GM12891 (cell line): ENCODE measurements at places on chromosomes 7 and 10.

- DNase-seq, result no peak
Measured at GRCh38 chr10:73847031-73847430, 27.3 kb downstream of the CAMK2G start.

- DNase-seq, result no peak
Measured at GRCh38 chr10:1281405-1281782, 225.2 kb downstream of the WDR37 start.

DNA sequence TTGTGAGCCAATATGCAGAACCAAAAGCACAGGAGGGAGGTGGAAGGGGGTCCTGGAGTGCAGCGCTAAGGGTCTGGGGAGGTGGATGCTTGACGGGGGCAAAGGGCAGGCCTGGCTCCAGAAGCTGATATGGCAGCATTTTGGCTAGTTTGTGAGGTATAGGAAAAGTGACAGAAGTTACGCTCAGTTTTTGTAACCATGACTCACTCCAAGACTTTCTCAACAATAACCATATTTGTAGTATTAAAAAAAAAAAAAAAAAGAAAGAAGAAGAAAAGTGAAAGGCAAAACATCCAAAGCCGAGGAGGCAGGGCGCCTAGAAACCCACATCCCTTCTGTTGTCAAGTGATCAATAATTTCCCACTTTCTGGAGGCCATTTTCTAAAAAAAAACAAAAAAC is 92.3 kb downstream of the RNF216 start:
- no peak for DNase-seq

- DNase-seq, result no peak
Measured at GRCh38 chr7:138074121-138074520, 2.1 kb upstream of the AKR1D1 start.

GRCh38 chr7:98571986-98572385 is 45.1 kb upstream of the NPTX2 start:
- no peak for DNase-seq

- DNase-seq, result no peak
Measured at GRCh38 chr10:132265890-132266496, 41.8 kb downstream of the STK32C start.

DNA sequence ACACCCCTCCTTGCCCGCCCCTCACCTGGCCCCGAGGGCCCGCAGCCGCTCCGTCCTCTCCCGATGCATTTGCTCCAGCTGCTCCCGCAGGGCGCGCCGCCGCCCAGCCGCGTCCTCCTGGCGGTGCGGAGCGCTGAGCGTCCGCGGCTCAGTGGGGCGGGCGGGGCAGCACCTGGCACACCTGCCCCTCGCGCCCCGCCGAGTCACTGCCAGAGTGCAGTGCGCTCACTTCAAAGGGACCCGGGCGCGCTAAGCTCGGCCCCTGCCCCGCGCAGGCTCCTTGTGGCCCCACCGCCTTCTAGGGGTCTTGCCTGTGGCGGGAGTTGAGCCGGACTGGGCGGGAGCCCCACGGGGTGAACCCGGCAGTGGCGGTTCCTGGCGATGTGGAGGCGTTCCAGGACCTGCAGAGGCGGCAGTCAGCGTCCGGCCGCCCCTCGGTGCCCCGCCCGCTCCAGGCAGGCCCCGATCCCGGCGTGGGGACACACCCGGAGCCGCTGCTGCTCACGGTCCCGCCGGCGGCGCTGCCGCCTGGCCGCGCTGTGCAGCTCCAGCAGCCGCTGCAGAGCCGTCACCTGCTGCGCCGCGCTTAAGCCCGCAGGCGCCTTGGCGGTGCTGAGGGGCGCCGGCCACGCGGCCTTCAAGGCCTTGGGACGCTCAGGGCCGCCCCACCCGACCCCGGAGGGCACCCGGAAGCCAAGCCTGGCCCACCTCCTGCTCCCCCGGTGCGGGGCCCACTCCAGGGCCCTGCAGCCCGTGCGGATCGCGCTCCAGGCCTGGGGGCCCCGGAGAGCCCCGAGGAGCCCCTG is 6.7 kb downstream of the ATP6V1F start:
- DNase-seq, result peak; percentile 74

DNA sequence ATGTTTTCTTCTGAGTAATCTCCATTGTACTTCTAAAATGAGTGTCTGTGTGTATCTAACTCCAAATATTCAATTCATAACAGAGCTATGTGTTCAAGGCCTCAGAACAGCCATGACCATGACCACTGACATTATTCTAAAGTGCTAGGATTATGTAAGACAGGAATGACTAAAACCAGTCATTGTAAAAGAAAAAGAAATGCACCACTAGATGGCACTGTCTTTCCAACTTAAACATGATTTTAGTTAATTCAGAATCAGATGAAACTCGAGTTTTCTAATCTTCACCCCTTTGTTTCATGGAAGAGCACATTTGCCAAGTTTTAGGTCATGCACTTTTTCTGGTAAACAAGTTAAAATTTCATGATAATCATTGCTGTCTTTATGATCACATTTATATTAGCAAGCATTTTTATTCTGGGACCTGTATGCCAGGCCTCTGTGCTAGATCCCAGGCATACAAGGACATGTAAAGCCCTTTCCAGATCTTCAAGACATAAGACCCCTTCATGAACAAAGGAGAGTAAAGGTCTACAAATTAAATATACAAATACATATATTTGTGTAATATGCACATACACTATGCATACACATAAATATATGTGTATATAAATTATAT is 26.1 kb upstream of the RSU1 start:
- no peak for DNase-seq

DNA sequence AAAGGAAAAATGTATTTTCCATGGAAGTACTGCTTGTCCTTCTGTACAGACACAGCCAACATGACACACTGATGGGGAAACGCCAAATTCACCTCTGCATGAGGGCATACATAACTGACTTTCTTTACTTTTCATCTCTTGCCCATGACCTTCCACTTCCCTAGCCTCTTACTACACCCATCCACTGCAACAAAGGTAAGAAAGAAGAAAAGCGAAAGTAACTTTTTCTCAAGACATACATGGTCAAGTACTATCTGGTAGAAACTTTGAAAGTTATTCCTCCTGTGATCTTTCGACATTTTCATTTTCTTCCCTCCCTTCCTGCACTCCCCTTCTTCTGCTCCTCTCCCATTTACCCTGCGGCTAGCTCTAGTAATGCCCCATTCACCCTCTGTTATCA is 130.8 kb downstream of the USP6NL start:
- DNase-seq, result no peak

DNA sequence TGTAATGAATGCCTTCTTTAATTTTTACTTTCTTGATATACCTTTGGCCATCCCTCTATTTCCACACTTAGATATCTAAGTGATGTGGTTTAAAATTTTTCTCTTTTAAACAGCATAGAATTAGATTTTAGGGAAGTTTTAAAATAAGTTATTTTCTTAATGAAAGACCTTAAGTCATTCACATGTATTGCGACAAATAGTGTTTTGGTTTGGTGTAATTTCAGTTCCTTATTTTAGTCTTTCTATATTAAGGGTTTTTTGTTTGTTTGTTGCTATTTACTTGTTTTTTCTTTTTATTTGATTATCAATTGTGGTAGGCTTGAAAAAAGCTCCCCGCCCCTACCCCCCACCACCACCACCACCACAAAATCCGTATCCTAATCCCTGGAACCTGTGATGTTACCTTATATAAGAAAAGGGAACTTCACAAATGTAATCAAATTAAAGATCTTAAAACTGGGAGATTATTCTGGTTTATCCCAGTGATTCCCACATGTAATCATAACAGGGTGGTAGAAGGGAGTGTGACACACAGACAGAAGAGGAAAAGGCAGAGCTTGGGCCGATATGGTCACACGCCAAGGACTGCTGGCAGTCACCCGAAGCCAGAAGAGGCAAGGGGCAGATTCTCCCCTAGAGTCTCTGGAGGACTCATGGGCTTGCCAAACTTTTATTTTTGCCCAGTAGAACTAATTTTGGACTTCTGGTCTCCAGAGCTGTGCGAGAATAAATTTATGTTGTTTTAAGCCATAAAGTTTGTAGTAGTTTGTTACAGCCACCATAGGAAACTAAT is 149.7 kb downstream of the NPSR1 start:
- DNase-seq, result no peak

- DNase-seq, result no peak
Measured at GRCh38 chr10:71763352-71764127, 9.8 kb downstream of the VSIR start.

- no peak for DNase-seq
Measured at GRCh38 chr7:142345811-142346210, 88.0 kb upstream of the PRSS58 start.

DNA sequence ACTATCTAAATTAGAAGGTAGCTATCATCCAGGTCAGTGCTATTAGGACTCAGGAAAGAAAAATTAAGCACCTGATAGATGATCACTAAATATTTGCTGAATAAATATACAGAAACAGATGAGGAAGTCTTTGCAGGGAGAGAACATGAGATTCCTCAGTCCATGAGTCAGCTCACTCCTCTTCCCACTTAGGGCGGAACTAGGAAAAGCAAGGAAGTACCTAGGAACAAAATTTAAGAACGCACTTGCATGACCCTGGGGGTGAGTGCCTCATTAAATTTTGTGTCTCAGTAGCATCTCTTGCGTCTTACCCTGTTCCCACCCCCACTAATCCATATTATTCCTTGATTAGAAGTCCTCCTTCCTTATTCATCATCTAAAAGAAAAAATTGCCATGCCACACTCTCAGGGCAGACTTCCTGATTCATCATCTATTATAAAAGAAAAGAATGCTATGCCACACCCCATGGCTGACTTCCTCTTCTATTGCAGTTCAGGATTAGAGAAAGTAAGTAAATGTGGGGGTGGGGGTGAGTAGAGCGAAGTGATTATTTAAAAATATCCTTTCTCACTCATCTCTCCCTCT is 208.8 kb downstream of the THSD7A start:
- DNase-seq, result no peak

DNA sequence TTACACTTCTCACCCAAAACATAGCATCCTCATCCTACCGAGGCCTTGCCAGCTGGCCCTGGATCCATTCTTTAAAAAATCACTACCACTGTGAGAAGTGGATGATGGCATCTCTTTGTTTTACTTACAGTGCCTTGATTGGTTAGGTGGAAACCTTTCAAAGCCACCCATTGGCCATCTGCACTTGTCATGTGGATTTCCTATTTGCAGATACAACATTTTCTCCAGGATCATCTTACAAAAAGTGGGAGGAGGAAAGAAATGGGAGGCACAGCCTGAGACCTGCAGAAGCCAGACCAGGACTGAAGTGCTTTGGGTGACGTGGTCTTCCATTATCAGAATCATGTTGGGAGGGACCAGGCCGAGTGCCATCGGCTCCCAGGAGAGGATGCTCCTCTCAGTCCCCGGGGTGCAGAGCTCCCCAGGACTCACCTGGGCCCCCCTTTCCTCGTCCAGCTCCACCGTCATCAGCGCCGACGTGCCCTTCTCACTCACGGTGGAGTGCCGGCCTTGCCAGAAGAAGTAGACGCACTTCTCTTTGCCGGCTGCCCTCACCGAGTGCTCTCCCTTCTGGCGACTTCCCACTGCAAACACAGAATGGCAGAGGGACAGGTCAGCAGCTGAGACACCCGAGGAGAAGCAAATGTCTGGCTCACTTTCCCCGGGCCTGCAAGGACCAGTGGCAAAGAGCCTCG is 161.2 kb downstream of the SVIL start:
- no peak for DNase-seq

- no peak for DNase-seq
Measured at GRCh38 chr7:71264005-71264404, 132.1 kb downstream of the GALNT17 start.

DNA sequence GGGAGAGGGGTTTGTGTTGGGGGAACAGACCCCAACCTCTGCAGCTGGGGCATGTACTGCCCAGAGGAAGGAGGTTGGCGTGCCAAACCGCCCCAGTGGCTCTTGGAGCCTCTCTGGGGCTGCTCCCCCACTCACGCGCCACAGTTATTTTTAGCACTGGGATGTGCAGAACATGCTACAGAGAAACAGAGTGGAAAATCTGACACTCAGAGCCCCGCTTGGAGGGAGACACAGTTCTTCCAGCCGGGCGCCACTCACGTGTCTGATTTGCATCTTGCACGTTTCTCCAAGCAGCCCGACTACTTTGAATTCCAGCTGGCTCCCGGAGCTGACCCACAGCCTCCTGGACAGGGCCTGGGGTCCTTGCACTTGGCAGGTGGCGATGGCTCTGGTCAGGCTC is 182.0 kb downstream of the RPS24 start:
- no peak for DNase-seq

- DNase-seq, result no peak
Measured at GRCh38 chr7:44380831-44381493, 55.6 kb upstream of the CAMK2B start.

GRCh38 chr7:6243168-6243567 is 29.3 kb downstream of the CYTH3 start:
- no peak for DNase-seq
